Right renal cortex interstitium (tissue), 3 donors: ENCODE measurements at places on chromosomes 6 and 20. TPM values are rescaled to one million over a fixed set of nuclear protein-coding genes. Genes with fewer than 3 reads are reported as not detected.

GRCh38 chr20:61352346-61353260, 100.5 kb downstream of the CDH4 start:
- DNase-seq = no peak

GRCh38 chr6:53103993-53104675, 38.9 kb downstream of the FBXO9 start:
- DNase-seq = no peak

- DNase-seq = no peak
These were observed 262.2 kb upstream of the TAB2 start for GRCh38 chr6:149055195-149055899.

DNA sequence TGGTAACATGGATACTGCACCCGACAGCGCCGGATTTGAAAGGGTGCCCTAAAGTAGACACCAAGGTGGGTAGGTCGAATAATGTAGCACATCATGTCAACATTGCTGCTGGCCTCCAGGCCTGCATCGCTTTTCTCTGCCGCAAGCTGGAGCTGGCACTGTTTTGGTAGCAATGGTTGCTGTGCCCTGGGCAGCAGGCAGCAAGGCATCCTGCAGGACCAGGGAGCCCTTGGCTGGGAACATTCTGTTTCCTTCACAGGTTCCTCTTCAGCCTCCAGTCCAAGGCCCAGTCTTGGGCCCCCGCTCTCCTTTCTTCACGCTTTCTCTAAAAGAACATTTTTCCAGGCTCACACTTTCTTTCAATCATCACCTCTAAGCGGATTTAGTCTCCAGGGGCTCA, 365.8 kb upstream of the JARID2 start:
- DNase-seq = no peak

DNA sequence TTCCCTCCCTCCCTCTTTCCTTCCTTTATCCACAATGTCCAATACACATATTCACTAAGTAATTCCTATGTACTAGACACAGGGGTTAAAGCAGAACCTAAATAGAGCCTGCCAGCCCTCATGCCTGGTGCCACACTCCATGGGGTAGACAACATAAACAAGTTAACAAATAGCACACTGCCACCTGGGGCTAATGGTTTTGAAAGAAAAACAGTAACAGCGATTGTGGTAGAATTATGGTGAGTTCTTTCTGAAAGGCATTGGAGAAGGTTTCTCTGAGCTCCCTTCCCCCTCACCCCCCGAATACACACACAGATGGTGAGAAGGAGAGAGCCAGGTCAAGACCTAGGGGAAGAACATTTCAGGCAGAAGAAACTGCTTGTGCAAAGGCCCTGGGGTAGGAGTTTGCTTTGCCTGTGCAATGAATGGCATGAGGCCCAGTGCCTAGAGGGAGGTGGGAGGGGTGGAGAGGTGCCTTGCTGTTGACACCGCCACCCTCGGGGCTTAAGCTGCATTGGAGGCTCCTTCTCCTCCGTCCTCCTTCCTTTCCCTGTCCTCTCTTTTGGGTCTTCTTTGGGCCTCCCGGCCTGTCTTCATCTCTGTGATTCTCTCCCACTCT, 502.4 kb upstream of the SULF2 start:
- no peak for DNase-seq

DNA sequence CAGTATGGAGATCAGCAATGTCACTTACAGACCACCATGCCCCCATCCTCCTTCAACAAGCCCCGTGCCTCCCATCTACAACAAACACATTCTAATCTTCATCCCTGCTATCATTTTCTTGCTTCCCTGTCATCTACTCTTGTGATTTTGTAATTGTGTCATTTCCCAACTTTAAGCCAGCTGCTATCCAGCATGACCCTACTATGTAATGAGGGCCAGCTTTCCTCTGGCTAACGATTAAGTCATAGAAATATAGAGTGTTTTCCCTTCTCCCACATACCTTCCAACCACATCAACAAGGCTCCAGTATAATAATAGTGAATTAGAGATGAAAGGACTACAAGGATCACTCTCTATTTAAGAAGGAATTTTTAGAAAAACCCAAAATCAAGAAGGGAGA, 607.0 kb downstream of the TENT5A start:
- DNase-seq = no peak

PTPRT gene
- 1.4 TPM for polyA plus RNA-seq

SYNDIG1 gene
- polyA plus RNA-seq = 5.8 TPM

ZSWIM3 gene
- polyA plus RNA-seq = 5.6 TPM
